ENCODE measurements at places on chromosomes 4 and X.

GRCh38 chrX:116413273-116413672 is 23.1 kb upstream of the SLC6A14 start:
- DNase-seq, result no peak

GRCh38 chr4:98639523-98639922 is 18.9 kb downstream of the TSPAN5 start:
- no peak for DNase-seq

- DNase-seq, result no peak
Observed at GRCh38 chr4:108690738-108691137, 40.3 kb downstream of the OSTC start.

DNA sequence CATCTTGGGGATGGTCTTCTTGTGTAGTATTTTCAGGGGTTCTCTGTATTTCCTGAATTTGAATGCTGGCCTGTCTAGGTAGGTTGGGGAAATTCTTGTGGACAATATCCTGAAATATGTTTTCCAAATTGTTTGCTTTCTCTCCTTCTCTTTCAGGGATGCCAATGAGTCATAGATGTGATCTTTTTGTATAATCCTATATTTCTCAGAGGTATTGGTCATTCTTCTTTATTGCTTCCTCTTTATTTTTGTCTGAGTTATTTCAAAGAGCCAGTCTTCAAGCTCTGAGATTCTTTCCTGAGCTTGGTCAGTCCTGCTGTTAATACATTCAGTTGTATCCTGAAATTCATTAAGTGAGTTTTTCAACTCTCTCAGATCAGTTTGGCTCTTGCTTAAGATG is 73.1 kb downstream of the MAMLD1 start:
- DNase-seq, result no peak

GRCh38 chr4:168618577-168619265 is 121.9 kb downstream of the PALLD start:
- no peak for DNase-seq

DNA sequence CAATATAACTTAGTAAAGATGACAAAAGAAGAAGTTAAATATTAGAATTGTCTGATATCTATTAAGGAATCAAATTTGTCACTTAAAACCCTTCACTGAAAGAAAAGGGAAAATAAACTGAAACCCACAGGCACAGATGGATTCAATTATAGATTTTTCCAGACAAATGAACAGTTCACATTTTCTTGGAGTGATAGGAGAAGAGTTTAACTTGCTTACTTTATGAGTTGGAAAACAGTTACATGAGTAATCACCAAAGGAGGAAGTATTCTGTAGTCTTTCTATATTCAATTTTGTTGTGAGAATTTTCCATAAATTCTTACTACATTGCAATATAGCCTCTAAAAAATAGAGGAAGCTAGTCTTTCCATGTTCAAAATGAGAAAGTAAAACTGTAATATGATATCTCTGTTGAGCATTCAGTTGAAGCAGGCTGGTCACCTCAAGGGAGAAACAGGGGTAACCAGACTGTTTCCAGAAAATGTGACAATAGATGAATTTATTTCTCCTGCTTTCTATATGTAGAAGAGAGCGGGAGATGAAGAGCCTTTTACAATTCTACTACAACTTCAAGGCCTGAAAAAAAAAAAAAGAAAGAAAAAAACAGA is 330.3 kb upstream of the EPHA5 start:
- no peak for DNase-seq
